ENCODE measurements at places on chromosomes 4 and X.

DNA sequence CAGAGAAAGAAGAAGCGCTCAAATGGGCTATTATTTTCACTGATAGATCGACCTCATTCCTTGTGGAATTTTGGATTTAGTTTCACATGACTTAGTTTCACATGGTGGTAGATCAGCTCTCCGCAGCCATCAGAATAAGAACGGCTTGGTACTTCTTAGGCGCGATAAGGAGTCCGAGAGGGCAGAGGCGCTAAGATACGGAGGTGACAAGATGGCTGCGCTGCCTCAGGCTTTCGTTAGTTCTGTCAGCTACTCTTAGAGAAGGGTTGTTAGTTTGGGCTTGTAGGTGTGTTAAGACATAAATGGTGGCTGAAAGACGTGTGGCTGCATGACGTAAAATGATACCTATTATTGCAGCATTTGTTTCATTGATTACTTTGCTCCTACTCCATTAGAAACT lies 169.1 kb downstream of the UNC5C start:
- no peak for DNase-seq

- no peak for DNase-seq
Measured at GRCh38 chr4:148007792-148008191, 275.9 kb downstream of the ARHGAP10 start.

DNA sequence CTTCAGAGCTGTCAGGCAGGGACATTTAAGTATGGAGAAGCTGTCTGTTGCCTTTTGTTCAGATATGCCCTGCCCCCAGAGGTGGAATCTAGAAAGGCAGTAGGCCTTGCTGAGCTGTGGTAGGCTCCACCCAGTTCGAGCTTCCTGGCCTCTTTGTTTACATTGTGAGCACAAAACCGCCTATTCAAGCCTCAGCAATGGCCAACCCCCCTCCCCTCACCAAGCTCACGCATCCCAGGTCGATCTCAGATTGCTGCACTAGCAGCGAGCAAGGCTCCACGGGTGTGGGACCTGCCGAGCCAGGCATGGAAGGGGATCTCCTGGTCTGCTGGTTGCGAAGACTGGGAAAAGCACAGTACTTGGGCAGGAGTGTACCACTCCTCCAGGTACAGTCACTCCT lies 59.3 kb downstream of the ZNF674 start:
- peak; percentile 8 for DNase-seq

DNA sequence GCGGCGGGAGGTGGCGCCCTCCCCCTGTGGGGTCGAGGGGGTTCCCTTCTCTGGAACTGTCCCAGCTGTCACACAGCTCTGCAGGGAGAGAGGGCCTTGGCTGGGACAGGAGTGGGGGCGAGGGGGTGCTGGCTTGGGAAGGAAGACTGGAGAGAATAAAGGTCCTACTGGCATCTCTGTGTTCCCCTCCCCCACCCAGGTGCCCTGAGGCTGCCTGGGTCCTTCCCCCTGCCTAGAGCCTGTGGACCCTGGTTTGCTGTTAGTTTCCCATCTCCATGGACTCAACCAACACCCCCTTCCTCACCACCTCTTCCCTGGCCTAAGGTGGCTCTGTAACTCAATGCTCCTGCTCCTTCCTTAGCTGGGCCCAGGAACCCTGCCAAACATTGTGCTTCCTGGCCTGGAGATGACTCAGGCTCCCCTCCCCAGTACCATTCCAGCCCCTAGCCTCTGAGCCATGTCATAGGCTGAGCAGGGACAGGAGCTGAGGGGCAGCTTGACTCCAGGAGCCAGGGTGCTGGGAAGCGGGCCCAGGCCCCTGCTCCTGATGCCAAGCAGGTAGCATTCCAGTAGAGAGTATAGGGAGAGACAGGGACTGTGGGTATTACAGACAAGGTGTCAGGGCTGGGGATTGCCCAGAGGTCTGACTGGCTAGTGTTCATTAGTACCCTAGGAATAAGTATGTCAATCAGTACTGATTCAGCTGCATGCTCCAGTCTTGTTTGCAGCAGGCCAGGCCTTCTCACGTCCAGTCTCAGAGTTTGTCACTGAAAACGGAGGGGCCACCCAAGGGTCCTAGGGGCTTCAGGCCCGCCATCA lies 100.7 kb downstream of the EFNB1 start:
- DNase-seq: no peak

- no peak for DNase-seq
Measured at GRCh38 chrX:102044496-102044895, 81.0 kb upstream of the TCEAL2 start.

- no peak for DNase-seq
Measured at GRCh38 chrX:50629774-50630173, 159.1 kb upstream of the DGKK start.

DNA sequence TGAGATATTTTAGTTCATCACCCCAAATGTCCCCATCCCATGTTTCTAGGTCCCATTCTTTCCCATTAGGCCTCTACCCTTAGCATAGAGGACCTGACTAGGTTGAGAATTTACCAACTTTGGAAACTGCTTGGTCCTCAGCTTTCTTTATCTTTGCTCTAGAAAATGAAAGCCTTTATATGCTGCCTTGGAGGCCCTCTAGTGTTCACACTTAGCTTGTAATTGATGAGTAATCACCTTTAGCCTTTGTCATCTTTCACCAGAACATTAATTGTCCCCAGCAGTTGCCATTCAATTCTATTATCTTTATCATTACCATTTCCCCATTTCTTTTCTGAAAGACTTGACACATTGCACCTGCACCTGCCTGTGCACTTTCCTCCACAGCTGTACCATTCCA lies 589.2 kb upstream of the NR3C2 start:
- no peak for DNase-seq

DNA sequence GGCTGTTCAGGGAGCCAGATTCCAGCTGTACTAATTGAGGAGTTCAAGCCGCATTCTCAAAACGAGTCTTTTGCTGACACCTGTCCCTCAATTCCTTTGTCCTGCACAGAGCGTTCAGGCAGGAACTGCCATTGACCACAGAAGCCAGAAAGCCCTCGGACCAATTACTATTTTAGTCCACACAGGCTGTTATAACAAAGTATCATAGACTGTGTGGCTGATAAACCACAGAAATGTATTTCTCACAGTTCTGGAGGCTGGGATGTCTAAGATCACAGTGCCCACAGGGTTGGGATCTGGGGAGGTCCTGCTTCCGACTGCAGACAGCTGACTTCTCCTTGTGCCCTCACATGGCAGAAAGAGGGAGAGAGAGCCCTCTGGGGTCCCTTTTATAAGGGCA lies 119.8 kb upstream of the ATP6AP2 start:
- DNase-seq: no peak

Data from CD4-positive, alpha-beta T cell treated with Interferon alpha-2 for 1 hour (primary cell).